ENCODE measurements at places on chromosomes 5 and 9.
A peak's percentile ranks its signal among the peaks of the same experiment; 100 is the strongest.

GRCh38 chr5:83025690-83026478, 51.3 kb downstream of the TMEM167A start:
- no peak for DNase-seq

DNA sequence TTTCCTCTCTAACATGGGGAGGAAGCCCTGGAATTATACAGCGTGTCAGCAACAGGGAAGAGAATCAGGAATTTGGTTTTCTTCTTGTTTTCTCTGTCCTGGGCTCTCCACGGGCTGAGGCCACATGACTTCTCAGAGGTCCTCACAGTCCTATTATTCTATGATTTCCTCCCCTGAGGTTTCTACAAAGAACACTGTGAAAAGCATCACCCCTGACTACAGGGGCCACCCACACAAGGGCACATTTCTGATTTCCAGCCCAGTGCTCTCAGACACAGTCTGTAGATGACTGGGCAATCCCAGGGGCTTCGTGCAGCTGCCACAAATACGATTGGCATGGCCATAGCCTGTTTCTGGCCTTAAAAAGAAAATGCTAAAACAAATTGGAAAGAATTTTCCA, 284.9 kb downstream of the CEMIP2 start:
- no peak for DNase-seq

DNA sequence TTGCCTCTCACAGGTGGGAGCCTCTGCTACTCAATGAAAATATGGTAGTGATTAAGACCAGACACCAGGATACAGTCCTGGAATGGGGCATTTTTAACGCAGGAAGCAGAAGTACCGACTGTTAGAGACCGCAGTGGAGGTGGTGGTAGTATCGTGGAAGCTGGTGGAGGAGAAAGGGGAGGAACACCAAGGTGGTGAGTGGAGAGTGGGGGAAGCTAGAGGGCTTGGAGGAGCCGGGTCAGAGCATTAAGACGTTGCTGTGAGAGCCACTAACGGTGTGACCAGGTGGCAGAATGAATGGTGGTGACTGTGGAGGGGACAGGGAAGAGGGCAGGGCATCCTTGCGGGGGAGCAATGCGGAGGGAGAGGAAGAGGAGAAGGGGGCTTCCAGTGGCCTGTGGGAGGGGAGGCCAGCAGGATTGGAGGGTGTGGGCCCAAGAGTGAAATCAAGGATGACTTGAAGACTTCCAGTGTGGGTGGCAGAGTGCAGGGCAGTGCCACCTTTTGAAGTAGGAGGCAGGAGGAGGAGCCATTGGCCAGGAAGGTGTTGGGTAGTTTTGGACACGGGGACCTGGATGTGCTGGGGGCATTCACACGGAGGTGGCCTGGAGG, 1.6 kb upstream of the UBAC1 start:
- DNase-seq = no peak

DNA sequence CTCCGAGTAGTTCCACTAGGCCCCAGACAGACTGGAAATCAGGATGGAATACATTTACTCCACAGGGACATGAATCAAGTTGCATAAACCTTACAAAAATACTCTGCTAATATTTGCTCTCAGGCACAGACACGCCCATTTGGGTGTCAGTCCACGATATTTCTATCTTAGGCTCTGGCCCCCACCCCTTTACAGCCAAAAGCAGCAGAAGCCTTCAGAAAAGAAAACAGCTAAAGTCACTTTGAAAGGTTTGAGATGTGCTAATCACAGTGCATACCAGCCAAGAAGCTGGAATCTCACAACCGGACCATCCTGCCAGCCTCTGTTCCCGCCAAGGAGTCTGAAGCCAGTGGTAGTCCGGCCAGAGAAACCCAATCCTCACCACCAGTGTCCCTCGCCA, 22.6 kb downstream of the PTPN3 start:
- no peak for DNase-seq

DNA sequence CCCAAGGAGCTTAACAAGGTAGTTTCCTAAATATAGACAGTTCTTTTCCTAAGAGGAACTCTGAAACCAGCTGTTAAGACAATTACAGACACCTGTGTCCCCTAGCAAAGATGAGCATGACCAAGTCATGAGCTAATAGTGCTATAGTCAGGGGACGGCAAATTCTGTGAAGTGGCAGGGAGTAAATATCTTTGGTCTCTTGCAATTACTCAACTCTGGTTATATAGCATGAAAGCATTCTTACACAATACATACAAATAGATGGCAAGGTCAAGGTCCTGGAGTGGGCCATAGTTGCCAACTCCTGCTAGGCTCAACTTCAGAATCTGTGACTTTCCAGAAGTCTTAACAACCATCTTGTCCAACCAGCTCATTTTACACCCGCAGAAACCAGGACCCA, 103.7 kb downstream of the RFK start:
- DNase-seq = no peak

GRCh38 chr9:16106021-16106571, 553.3 kb downstream of the CCDC171 start:
- no peak for DNase-seq

DNA sequence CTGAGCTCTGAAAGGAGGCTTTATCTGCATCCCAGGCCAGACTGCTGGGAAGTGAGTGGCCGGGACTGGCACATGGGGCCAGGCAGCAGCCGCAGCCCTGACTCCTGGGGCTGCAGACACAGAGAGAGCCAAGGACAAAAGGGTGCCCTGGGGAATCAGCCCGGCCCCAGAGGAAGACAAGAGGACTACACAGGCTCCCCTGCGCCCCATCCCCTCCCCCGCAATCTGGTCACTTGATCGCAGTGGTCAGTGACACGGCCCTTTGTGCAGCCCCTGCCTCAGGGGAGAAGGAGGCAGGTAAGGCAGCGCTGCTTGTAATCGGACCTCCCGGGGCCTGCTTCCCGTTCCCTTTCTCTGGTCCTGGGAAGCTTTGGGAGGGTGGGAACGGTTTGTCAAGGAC, 55.5 kb upstream of the FUBP3 start:
- no peak for DNase-seq

DNA sequence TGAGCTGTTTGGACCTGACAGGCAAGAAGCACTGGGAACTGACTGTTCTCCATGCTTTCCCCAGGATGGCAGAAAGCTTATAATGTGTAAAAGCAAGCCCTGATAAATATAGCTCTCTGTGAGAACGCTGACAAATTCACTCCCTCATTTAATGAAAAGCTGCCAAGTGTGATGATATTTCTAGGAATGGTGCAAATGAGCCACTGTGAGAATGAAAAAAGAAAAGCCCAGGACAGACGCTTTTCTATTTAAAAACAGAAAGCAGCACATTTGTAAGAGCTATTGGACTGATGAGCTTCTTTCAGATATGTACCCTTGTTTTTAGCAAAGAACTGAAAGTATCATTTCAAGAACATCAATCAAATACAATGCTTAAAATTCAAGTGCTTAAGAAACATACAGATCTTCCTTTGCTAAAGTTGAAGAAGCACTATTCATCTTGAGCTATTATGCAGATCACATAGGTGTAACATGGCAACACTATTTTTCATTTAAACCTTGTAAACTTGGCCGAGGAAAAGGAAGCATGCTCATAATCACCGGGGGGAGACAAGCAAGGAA, 842.6 kb upstream of the ACO1 start:
- DNase-seq = no peak

DNA sequence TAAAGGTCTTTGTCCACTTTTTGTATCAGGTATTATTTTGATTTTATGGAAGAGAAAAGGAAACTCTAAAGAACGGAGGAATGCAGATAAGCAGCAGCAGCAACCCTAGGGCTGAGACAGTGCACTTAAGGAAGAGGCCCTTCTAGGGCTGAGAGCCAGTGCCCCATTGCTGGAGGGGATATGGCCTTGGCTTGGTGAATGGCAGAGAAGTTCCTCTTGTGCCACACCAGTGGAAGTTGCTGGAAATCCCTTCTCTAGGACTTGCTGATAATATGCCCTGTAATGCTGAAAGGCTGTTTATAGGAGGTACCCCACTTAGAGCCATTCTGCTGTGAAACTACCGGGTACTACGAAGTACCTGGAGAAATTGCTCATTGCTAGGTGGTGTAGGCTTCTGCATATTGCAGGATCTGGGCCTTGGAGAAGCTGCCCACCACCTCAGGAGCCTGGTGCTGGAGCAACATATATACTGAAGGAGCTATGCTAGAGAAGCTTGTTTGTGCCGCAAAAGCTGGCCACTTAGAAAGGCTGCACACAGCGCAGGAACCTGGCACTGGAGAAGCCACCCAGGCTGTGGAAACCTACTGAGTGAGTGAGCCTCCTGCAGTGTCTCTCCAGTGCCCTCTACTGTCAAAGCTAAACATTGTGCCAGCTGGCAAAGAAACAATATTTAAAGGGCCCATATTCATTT, 9.6 kb upstream of the UBTD2 start:
- peak; percentile 79 for DNase-seq

DNA sequence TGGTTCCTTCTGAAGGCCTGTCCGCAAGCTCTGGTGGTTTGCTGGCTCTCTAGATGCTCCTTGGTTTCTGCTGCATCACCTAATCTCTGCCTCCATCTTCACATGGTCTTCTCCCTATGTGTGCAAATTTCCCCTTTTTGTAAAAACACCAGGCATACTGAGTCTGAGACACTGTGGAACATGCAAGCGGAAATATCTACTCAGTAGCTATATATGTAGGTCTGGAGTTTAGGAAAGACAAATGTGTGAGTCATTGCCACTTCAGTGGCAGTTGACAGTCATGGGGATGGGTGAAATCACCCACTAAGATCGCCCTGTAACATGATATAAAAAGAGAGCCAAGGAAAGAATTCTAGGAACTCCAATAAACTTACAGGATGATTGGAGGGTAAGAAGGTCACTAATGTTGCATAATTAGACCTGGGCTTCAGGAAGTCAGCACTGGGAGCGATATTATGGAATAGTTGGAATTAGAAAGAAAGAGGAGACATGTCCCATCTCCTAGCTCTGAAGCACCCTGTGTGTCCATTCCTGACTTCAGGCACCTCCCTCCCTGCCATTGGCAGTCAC, 22.7 kb upstream of the UBLCP1 start:
- no peak for DNase-seq

- no peak for DNase-seq
Observed at GRCh38 chr5:88677376-88677895, 205.5 kb downstream of the MEF2C start.

- no peak for DNase-seq
Observed at GRCh38 chr9:114098936-114099668, at the start of gene KIF12. Gene KIF12 (minus strand): TSS chr9:114099292. CDS start chr9:114099276, 16 bp downstream.

- DNase-seq = no peak
Observed at GRCh38 chr5:59204114-59204897, 621.4 kb downstream of the RAB3C start.

DNA sequence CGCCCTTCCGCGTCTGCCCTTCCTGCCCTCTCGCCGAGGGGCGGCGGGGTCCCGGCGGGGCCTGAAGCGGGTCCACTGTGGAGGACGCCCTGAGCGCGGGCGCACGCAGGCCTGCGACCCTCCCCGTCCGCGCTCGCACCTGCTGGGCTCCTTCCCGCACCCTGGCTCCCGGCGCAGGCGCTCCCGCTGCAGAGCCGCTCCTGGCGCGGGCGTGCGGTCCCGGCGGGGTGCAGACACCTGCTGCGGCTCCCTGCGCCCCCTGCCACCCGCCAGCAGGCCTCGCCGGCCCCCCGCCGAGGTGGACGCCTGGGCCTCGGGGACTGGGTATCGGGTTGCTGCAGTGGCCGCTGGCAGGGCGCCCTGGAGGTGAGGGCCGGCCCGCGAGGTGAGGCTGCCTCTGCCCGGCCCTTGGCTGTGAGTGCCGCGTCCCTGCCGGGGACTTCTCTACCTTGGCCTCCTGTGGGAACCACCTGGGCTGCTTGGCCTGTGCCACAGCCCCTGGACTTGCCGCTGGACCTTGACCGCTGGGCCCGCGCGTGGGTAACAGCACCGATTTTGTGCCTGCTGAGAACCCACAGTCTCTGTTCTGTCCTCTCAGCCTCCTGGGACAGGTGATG, 627 bp downstream of the ARRDC1 start:
- no peak for DNase-seq

DNA sequence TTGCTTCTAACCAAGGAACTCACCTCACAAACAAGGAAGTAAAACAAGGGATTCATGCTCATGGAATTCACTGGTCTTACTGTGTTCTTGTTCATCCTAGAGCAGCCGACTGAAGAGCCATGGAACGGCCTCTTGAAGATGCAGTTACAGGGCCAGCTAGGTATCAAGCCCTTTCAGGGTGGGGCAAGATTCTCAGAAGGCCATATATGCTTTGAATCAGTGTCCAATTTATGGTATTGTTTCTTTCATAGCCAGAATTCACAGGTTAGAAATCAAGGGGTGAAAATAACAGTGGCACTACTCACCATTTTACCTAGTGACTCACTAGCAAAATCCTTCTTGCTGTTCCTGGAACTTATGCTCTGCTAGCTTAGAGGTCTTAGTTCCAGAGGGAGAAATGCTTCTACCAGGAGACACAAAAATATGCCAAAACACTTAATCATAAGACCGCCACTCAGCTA, 159.5 kb upstream of the CDH10 start:
- DNase-seq = no peak

GRCh38 chr5:173592050-173592669, 24.3 kb downstream of the BOD1 start:
- peak; percentile 3 for DNase-seq

- no peak for DNase-seq
Observed at GRCh38 chr9:113462781-113463286, 693 bp upstream of the RGS3 start.

GRCh38 chr5:10987276-10987924, 226.4 kb upstream of the DAP start:
- no peak for DNase-seq

DNA sequence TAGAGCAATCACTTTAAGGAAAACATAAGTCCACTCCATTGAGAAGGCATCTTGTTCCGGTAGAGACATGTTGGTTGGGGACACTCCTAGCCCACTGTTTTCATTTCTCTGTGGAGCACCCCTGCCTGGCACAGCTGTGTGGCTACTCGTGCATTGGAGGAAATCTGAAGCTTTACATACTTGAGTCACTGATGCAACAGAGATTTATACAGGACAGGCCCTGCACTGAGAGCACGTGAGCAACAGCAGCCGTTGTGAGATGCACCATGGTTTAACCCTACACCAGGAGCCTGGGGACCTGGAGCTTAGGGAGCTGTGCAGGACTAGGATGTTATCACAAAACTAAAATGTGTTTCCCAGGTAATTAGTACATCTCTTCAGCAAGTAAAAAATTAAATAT, 230.7 kb upstream of the IRX1 start:
- no peak for DNase-seq

GRCh38 chr5:122258241-122258640, 53.8 kb upstream of the SNCAIP start:
- DNase-seq = no peak

DNA sequence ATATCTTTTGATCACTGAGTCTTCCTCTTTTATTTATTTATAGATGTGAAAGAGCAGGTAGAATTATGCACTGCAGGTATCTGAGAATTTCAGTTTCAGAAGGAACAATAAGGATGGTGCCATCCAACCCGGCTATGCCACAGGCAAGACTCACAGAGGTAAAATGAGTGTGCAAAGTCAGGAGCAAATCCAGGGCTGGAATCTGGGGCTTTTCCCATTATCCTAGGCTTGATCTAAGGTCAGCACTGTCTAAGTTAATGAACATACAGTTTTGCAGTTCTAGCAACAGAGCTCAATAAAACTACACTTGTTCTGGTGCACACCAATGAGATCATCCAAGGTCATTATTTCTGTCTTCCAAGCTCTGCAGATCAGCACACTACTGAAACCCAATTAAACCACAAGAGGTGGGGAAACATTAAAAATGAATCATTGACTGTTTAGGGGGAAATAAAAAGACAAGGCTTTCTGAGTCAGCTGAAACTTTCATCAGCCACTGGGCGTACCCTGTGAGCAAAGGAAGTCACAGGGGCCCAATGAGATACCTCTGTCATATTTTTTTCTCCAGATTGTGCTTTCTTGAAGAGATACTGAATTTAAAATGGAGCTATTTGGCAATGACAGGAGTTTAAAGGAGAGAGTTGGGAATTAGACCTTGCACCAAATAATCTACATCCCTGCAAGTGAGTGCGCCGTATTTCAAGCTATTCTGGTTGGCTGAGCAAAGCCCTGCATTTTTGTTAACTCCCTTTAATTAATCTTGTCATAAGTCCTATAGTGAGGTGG, 662.2 kb upstream of the ZNF608 start:
- no peak for DNase-seq
